Stimulated activated CD8-positive, alpha-beta memory T cell treated with anti-CD3 and anti-CD28 coated beads, Interleukin-15, amount 100 ng/mL, for 48 hours (primary cell): ENCODE measurements at places on chromosomes 11 and 22.

GRCh38 chr11:102523887-102524286 lies 6.7 kb downstream of the MMP7 start:
- DNase-seq: no peak

DNA sequence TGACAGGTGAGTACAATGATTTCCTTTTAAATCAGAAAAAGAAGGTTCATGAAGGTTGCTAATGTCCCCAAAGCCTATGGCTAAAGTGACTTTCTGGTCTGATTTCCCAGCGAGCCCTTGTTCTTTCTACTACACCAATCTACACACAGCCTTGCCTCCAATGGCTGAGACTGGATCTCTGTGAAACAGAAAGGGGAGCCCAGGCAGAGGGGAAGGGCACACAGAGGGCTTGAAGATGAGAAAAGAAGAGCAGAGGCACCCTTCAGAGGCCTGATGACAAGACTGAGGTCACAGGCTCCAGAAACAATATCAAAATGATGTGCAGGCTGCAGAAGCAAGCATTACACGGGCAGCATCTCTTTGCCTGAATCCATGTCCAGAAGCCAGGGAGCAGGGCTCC lies 1.5 kb downstream of the SYN3 start:
- DNase-seq: no peak

DNA sequence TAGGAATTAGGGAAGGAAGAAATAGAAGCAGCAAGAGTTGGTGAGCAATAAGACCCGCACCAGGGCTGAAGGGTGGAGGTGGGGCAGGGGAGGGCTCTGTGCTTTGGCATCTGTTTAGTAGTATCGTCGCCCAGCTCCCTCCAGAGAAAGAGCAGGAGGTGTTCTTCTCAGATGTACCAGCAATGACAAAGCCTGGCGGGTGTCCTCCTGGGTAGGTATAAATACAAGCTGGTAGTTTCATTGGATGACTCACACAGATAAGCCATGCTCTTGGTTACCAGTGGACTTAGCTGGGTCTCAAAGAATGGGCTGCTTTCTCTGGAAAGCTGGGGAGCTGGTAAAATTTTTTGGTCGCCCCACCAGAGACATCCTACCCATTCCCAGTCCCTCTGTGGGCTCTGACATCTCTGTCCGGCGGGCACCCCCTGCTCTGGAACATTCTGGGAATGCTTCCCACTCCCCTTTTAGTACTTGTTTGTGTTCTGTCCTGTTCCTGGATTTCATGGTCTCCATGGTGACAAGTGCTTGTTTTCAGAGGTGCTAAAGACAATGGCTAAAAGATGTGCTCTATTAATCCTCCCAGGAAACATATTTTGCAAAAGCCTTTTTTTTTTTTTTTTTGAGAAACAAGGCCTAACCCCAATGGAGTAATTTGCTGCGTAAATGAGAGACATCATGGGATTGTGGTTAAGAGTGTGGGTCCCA lies 15.4 kb upstream of the TUBA8 start:
- DNase-seq: no peak

DNA sequence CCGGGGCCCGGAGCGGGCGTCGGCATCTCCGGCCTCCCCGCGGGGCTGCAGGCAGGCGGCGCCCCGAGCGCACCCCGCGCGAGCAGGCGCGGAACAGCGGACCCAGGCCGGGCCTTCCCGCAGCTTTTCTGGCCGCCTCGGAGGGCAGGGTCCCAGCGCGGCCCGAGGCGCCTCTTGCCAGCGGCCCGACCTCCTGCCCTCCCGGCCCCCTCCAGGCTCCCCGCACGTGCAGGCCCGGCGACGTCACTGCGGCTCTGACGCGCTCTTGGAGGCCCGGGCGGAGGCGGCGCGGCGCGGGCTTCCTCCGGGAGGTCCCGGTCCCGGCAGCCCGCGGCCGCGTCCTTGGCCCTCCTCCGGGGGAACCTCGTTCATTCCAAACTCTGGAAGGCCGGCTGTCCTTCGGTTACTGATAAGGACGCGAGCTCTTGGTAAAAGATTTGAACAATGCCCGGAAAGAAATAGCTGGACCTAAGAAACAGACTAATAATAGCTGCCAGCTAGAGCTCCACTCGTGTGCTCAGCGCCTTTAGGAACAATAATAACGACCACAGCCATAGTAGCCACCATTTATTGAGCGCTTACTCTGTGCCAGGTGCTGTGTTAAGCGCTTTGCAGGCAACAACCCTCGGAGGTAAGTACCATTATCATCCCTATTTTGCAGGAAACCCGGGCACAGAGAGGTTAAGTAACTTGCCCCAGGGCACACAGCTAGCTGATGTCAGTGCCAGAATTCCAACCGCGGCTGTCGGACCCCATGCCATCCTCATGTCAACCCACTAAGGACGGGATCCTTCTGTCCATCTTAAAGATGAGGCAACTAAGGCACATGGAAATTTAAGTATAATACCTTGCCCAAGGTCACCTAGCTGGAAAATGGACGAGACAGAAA lies 39.1 kb upstream of the CREB3L1 start:
- peak; percentile 47 for DNase-seq

- DNase-seq: no peak
These were observed 2.7 kb downstream of the UQCR10 start for GRCh38 chr22:29769723-29770321.

- DNase-seq: no peak
These were observed 12.9 kb downstream of the CD59 start for GRCh38 chr11:33723238-33723881.

DNA sequence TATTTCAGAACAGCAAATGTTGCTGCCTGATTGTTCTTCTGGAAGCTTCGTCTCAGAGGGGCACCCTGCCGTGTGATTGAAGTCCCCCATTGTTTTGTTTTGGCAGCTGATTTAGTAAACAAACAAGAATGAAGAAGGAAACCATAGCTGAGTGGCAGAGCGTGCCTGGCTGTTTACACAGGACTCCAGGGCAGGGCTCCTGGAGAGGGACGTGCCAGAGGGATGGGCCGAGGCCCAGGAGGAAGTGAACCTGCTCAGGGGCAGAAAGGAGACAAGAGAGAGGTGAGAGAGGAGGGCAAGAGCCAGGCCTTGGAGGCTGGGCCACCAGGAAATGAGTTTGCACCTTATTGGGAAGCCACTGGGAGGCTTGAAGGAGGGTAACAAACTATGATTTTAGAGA lies 85.5 kb upstream of the B3GAT1 start:
- DNase-seq: no peak

GRCh38 chr11:86644291-86644690 lies 28.1 kb downstream of the ME3 start:
- no peak for DNase-seq

GRCh38 chr11:57618438-57618837 lies 21.0 kb downstream of the SERPING1 start:
- DNase-seq: no peak

- no peak for DNase-seq
These were observed 67.2 kb upstream of the MTMR2 start for GRCh38 chr11:95991101-95991500.

GRCh38 chr11:34907934-34908593 lies 8.1 kb downstream of the APIP start:
- DNase-seq: no peak

DNA sequence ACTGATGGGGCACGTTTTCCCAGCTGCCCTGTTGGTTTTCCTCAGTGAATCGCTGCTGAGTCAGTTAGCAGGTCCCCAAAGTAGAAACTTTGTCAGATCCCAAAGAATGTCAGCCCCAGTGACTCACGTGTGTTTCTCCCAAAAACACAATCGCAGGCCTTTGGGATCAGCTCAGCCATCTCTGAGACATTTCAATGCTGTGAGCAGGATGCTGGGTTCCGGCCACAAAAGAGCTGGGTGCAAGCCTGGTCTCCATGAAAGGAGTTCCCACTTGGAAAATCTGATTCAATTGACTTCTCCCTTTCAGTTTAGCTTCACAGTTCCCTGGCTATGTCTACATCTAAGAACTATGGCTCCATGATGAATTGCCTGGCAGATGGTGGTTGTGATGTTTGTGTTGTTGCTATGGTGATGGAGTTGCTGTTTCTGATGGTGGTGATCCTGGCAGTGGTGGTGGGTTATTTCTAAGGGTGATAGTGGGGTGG lies 28.0 kb downstream of the MYEOV start:
- no peak for DNase-seq

GRCh38 chr11:35412285-35412684 lies 7.1 kb downstream of the SLC1A2 start:
- no peak for DNase-seq

GRCh38 chr11:107675902-107676301 lies 36.0 kb downstream of the SLN start:
- DNase-seq: no peak

DNA sequence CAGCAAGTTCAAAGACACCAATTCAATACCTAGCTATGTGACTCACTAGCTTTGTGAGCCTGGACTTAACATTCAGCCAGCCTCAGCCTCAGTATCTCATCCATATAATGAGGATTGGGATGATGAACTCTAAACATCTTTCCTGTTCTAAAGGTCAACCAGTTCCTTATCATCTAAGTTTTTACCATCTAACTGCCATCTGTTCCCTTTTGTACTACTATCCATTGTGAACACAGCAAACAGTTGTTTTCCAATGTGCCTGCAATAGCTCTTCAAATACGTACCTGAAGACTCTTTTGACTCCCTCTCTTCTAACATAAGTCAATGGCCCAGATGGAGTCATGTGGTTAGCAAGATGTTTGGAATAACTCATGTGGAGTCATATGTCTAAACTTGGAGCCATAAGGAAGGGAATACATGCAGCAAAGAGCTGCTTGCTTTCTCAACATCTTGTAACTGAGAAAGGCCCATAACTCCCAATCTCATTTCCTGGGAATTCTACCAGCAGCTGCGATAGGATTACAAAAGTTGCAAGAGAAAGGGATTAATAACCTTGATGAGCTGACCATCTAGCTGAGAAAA lies 19.4 kb downstream of the SYTL2 start:
- no peak for DNase-seq

GRCh38 chr11:7484645-7485044 lies 661 bp upstream of the OLFML1 start:
- DNase-seq: no peak

- no peak for DNase-seq
These were observed 107.6 kb upstream of the ASPHD2 start for GRCh38 chr22:26321469-26321913.

DNA sequence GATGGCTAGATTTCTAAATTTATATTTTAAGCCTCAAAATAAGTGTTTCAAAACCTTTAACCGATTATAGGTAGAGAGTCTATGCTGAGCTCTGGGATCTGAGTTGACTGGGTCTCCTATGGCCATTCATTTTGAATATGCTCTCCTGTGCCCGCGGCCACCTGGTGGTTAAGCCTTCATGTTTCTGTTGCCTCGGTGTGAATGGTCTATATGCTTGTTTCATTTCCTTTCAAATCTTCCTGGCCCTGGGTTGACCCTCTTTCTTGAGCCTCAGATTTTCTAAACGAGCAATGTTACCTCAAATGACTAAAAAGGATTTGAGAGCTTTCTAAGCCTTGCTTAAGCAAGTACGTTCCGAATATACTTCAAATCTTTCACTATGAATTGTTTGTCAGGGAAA lies 789.4 kb upstream of the KIRREL3 start:
- no peak for DNase-seq

- DNase-seq: peak; percentile 52
These were observed 6.3 kb upstream of the FADS3 start for GRCh38 chr11:61897387-61898246.

DNA sequence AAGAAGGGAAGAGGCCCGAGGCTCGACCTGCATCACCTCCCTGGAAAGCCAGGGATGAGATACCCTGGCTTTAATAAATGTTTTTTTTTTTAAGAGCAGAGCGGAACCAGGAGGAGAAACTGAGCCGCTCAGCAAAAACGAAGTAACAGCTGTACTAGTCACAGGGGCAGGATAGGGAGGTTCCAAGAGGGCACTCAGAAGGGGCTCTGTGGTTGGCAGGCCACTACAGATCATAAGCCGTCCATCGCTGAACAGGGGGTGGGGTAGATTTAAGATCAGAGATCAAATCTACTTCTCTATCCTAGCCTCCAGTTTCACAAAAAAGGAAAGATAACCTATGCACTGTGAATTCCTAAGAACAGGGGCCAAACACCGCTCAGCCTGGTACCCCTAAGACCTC lies 625 bp downstream of the EIF3D start:
- no peak for DNase-seq

- no peak for DNase-seq
These were observed 51.8 kb upstream of the SC5D start for GRCh38 chr11:121240650-121241303.

DNA sequence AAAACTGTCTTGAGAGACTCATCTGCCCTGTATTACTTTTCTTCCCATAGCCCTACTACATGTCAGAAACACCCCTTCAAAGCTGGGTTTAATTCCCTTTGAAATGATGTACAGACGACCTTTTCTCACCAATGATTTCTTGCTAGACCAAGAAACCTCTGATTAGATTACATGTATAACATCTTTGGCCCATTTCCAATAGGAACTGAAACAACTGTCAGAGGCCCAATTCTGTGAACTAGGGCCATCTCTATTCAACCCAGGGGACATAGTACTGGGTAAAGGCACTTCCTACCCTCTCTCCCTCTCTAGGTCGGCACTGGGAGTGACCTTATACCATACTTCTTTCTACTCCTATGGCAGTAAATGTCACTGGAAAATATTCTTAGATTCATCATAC lies 19.4 kb downstream of the NPAT start:
- DNase-seq: no peak

DNA sequence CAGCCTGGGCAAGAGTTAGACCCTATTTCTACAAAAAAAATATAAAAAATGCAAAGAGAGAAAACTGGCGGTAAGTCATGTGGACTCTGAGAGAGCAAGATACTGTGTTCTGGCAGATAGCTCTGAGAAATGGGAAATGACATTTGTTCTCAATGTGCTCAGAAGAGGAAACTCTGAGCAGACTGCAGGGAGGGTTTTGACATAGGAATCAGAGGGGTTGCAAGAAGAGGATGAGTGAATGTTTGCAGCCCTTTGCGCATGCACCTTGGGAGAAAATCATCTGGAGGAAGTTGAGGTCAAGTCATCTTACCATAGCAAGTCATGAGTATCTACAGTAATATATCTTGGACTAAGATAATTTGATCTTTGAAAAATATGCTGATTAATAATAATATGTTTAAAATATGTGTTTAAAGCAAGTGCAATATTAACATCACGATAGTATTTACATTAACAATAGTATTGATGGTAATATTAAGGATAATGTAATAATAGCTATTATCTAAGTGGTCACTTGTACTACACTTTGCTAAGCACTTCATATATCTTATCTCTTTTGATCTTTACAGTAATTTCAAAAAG lies 2.6 kb downstream of the ACER3 start:
- no peak for DNase-seq

GRCh38 chr11:123653827-123654565 lies 428 bp downstream of the SCN3B start:
- DNase-seq: no peak

DNA sequence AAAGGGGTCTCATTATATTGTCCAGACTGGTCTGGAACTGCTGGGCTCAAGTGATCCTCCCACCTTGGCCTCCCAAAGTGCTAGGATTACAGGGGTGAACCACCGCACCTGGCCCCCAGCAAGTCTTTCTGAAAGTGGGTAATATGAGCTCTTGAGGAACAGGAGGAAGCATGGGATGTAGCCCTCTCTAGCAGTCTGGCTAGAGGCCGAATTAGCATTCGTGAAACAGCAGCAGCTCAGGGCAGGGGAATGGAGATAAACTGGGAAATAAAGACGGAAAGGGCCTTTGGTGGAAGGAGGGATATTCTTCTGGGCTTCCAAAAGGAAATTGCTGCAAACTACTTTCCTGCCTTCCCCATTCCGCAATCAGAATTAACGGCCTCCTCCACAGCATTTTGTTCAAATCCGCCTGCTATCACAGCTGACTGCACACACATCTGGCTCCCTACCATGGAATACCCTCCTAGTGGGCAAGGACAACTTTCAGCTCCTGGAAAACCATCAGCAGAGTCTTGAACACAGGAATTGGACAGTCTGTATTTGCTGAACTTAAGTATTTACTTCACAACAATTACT lies 44.3 kb downstream of the MICAL3 start:
- no peak for DNase-seq
